ENCODE measurements at places on chromosomes 6 and 20.

- no peak for DNase-seq
Observed at GRCh38 chr6:63731930-63732329, 96.3 kb downstream of the PHF3 start.

- DNase-seq: no peak
Observed at GRCh38 chr6:51108563-51109234, 290.0 kb downstream of the TFAP2B start.

DNA sequence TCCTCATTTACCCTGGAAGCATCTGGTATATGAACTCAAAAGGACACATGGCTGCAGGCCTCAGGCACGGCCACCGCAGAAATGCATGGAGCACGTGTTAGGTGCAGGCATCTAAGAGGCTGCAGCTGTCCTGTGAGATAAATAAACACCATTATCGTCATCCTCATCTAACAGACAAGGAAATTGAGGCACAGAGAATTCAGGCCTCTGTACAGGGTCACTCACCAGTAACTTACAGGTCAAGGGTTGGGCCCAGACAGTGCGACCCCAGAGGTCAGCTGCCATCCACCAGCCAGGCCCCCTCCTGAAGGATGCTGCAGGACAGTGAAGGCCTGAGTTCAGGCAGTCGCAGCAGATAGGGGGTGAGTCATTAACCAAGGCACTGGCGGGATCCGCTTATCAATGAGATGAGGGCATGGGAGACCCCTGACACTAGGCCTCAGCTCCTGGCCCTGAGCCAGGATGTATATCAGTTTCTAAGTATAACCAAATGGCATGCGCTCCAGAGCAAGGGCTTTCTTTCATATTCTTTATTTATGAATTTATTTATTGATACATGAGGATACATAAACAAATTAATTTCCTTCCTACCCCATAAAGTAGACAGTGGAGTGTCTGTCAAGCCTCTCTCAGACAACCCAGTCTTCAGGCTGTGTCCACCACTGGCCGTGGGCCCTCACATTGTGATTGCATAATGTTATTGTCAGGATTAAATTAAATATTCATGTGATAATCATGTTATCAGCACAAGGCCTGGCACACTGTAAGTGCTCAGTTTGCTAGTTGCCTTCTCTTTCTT, 316.9 kb downstream of the QKI start:
- no peak for DNase-seq

- peak; percentile 68 for DNase-seq
Observed at GRCh38 chr6:159249128-159249527, 79.9 kb downstream of the FNDC1 start.

GRCh38 chr20:31670371-31671228, 32.9 kb downstream of the COX4I2 start:
- peak; percentile 64 for DNase-seq

GRCh38 chr6:154070041-154070440, 31.0 kb downstream of the OPRM1 start:
- no peak for DNase-seq

GRCh38 chr6:33577718-33578117, 2.4 kb downstream of the BAK1 start:
- no peak for DNase-seq

DNA sequence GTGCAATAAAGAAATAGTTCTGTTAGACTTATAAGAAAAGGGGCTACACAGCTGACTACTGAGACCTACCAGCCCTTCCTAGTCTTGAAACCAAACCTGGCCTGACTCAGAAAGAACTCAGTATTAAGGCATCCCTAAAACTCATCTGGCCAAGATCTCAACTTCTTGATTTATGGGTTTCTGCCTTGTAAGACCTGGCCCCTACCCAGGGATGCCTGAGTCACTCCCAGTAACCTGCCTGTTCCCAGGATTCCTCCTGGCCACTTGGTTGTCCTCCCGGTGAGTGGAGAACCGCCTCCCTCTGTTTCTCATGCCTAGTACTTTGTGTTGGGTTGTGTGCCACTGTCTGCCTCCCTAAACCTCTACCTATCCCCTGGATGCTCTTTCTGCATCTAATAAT, 189.4 kb upstream of the PREP start:
- no peak for DNase-seq

GRCh38 chr6:150775415-150776203, 89.9 kb upstream of the MTHFD1L start:
- no peak for DNase-seq

GRCh38 chr6:122997541-122998150, 1.6 kb downstream of the CLVS2 start:
- DNase-seq: no peak

GRCh38 chr6:2990932-2991506, 8.7 kb upstream of the NQO2 start:
- no peak for DNase-seq

- DNase-seq: no peak
Observed at GRCh38 chr20:49395183-49395582, 87.3 kb downstream of the KCNB1 start.

DNA sequence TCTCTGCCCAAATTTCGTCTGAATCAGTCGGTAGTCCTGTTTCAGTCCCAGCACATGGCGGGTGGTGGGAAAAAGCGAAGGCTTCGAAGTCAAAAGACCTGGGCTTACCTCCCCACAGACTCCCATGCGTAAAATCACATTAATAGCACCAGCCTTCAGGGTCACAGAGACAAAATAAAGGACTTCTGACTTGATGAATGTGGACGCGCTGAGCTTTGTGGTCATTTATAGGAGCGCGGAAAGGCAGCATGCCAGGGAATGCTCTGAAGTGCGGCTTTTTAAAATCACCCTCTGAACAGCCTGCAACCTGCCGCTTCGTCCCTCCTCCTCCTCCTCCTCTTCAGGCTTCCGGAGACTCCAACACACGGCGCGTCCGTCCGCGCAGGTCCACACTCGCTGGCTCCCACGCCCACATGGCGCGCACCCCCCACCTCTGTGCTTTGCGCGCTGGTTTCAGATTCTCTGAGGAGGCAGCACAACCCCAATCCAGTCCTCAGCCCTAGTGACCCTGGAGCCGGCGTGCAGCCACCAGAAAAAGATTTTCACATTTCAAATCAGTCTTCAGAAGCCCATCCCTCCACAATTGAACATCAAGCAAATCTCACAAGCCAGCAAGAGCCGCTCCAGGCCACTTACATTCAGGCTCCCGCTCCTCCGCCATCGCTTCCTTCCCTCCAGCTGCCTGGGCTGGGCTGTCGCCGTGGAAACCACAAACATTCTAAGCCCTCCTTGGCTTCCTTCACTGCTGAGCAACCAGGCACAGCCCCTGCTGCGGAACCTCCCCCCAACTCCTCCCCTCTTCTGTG, at the start of gene C6orf118:
Gene C6orf118 (minus strand): TSS at position 680 of the 806 bp plus-strand sequence. CDS start 19 bp downstream, at position 661.
- peak; percentile 94 for DNase-seq

- DNase-seq: no peak
Observed at GRCh38 chr6:53048431-53049195, 16.6 kb upstream of the FBXO9 start.

DNA sequence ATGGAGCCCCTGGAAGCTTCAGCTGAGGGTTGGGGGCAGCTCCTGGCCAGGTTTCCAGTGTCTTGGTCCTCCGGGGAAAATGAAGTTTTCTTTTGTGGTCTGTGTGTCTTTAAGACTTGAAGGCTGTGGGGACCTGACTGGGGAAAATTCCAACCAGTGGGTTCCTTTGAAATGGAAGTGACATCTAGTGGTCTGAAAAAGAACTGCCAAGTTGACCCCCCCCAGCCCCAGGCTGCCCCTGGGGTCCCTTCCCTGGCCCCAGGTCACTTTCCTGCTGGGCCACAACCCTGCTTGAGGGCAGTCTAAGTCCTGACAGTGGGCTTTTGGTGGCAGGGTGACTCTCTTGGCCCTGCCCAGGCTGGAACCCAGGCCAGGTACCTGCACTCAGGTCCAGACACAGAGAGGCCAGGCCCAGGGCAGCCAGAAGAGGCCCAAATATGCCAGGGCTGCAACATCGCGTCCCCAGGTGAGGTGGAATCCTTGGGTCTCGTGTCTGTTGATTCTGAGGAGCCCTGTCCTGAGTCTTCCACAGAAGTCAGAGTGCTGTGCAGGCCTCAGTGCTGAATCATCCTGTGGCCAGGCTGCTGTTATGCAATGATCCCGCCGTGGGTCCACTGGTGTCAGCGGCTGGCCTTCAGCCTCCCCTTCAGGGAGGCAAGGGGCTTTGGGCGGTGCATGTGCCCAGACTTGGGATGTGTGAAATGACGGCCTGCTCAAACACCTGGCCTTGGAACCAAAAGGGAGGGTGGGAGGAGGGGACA, 68.4 kb downstream of the VEGFA start:
- peak; percentile 41 for DNase-seq

DNA sequence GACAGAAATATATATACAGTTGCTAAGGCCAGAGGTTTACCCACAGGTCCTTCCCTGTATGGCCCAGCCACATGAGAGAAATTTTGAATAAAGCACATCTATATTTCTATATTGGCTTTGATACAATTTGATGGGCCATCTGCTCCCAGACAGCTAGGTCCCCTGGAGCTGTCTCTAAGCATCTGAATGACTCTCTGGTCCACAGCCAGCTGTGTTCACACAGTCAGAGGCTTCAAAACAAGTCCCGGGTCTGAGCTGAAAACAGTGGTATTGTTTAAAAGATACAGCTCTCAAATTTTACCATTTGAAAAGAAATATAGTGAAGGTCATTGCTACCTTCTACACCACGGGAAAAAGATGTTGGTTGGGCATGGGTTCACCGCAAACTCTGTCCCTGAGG, 161.1 kb downstream of the SLC35B3 start:
- no peak for DNase-seq

DNA sequence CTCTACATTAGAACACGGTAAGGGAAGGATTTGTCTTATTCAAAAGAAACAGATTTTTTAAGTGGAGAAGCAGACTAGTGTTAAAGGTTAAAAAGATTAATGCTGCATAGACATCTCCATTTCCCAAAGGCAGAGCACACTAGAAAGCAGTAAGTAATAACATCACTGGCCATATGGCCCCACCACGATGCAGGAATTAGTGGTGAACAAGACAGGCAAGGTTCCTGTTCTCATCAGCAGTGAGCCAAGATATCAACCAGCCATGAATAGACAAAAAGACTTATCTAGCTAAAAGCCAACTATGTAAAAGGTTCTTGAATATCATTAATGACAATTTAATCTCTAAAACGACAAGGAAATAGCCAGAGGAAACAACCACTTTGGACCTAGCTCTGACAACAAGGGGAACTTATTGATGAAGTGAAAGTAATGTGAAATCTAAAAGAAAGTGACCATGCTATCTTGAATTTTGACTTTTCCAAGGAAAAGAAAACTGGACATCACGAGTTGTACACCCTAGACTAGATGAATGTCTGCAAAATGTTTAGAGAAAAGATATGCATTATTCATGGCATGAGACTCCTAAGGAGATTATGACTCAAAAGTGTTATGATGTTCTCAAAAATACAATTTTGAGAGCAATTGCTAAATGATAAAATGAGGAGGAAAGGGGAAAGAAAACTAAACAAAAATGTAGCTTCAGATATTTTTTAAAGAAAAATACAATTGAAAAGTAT, 157.9 kb upstream of the STXBP5 start:
- DNase-seq: no peak

- no peak for DNase-seq
Observed at GRCh38 chr20:55935448-55936208, 69.7 kb downstream of the CBLN4 start.

DNA sequence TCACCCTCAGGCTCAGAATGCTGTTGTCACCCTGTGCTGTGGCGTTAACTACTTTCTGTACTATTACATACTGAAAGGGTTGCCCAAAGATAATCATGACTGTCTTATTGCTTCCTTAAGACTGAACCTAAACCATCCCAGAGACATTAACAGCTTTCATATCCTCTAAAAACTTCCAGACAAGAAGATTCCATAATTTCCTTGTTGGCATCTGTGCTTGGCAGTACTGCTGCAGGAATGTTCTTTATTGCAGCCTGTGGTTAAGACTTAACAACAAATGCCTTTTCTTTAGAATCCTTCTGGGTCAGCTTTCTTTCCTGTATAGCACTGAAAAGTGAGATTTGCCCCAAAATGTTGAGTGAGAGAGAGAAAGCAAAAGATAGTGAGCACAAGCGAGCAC, 109.7 kb downstream of the GJA10 start:
- no peak for DNase-seq

- no peak for DNase-seq
Observed at GRCh38 chr6:110390404-110390803, 25.0 kb downstream of the DDO start.

GRCh38 chr20:59657459-59658046, 53.2 kb downstream of the PHACTR3 start:
- no peak for DNase-seq

- DNase-seq: no peak
Observed at GRCh38 chr6:12173181-12173580, 117.0 kb upstream of the EDN1 start.

- DNase-seq: no peak
Observed at GRCh38 chr20:36399147-36399968, 93.2 kb downstream of the DLGAP4 start.

Measured in left hindlimb (tissue), 1 donor.